Fibroblast of gingiva (primary cell): ENCODE measurements at places on chromosomes 5 and 9.

GRCh38 chr9:16396389-16396788 lies 474.1 kb downstream of the BNC2 start:
- DNase-seq: no peak

- no peak for DNase-seq
These were observed 7.5 kb upstream of the GPX3 start for GRCh38 chr5:151012862-151013261.

DNA sequence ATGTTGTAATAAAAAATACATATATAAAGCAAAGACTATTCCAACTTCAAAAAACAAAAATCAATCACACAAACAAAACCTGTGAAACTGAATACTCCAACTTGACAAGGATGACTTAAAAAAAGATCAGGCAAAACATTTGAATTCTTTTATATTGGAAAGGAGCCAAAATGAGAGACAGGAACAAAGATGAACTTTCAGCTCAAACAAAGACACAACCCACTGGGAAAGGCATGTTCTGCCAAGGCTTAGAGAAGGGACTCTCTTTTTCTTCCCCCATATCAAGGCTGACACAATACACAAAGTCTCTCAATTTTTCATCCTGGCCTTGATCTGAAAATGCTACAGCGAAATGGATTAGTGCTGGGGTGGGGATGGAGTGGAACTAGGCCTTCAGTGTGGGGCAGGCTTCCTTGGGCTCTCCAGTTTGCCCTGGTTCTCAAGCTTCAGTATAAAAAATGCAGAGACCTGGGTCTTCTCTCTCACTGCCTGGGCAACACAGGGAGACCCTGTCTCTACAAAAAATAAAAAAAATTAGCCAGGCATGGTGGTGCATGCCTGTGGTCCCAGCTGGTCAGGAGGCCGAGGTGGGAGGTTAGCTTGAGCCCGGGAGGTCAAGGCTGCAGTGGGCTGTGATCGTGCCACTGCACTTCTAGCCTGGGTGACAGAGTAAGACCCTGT lies 11.6 kb upstream of the FAM169A start:
- no peak for DNase-seq

- no peak for DNase-seq
These were observed 17.5 kb downstream of the SPOCK1 start for GRCh38 chr5:137481596-137481995.

DNA sequence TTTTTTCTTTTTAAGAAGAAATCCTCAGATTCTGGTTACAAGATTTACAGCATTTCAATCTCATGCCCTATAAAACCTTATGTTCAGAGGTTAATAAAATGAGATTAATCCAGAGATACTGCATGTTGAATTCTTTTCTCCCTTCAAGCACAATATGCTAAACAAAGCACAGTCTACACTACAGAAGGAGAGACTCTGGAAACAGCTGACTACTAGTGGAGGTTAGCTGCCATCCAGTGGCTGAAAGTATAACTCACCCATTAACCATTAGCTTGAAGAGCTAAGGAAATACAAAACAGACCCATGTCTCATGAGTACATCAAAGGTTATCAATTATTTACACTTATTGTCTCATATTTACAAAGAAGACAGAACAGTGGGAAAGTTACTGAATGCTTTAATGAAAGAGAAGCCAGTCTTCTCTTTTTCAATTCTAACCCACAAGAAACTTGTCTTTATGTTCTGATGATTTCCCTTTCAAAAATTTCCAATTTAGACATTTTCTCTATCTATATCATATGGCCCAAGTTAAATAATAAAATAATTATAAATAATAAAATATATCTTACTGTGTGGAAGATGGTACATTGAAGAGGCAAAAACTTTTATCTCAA lies 12.7 kb upstream of the DNAH5 start:
- peak; percentile 42 for DNase-seq

- peak; percentile 90 for DNase-seq
These were observed 37.6 kb upstream of the ORM1 start for GRCh38 chr9:114285166-114285867.

DNA sequence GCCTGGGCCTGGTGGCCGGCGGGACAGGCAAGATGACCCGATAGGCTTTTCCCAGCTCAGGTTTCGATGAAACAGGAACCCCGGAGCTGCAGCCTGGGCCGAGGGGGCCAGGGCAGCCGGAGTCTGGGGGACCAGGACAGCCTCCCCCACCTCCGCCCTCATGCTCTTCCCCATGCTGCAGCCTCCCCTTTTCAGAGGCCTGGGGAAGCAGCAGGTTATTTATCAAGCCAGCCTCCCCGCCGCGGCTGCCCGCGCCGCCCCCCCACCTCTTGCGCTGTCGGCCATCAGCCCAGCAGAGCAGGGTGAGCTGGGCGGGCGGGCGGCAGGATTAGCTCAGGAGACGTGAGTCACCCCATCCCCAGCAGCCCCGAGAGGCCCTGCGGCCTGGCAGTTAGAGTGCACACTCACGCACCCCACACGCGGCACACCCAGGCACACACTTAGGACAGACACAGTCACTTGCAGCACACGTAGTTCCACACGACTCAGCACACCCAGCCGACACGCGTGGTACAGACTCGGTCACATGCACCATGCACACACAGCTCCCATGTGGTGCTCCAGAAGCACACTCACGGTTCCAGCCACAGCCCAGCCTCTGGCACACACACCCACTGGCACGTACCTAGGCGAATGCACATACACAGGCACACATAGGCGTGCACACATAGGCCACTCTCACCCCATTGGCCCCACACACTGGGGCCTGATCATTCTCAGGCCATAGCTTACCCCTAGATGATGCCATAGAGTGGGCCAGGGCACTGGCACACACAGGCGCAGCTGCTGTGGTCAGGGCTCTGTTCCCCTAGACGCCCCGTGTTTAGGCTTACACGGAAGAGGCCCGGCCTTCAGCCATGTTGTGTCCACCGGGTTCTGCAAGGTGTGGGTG lies 13.0 kb downstream of the CXXC5 start:
- peak; percentile 92 for DNase-seq

GRCh38 chr5:64619609-64620008 lies 70.7 kb upstream of the SHISAL2B start:
- DNase-seq: no peak

GRCh38 chr5:120599576-120599975 lies 135.5 kb downstream of the PRR16 start:
- peak; percentile 86 for DNase-seq

DNA sequence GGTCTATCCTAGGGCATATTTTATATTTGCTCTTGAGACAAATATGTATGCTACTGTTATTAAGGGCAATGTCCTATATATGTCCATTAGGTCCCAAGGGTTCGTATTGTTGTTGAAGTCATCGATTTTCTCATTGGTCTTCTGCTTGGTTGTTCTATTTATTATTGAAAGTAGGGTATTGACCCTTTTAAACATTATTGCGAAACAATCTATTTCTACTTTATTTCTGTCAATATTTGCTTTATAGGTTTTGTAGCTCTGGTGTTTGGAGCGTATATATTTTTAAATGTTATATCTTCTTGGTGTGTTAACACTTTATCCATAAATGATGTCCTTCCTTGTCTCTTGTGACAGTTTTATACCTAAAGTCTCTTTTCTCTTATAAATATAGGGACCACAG lies 16.2 kb upstream of the DIRAS2 start:
- no peak for DNase-seq

DNA sequence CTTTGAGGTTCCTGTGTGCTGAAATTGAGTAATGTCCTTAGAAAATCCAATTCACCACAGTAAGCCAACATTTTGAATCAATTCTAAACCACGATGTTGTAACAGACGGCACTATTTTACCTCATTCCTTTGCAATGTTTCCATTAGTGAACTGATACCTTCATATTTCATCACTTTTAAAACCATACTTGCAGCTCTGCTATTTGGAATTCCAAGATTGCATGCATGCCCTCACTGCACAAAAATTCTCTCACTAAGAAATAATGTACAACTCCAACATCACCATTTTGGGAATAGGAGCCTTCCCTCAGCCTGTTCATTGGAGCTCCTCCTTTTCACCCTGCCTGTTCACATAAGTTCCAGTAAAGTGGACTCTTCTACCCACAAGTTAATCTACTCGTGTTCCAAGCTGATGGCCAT lies 74.8 kb upstream of the TGFBR1 start:
- peak; percentile 97 for DNase-seq
